ENCODE measurements at places on chromosomes 2 and 18. TPM values are rescaled to one million over a fixed set of nuclear protein-coding genes. Genes with fewer than 3 reads are reported as not detected.

Gene ZNG1B
- 95.2 TPM for total RNA-seq

Gene CCDC93
- 21.3 TPM for total RNA-seq

Gene XIRP2
- total RNA-seq = under 0.01 TPM

Gene SPHKAP
- total RNA-seq = 0.09 TPM

Gene BCS1L
- 36.4 TPM for total RNA-seq

Gene KCNIP3
- 1.6 TPM for total RNA-seq

Gene NCL
- 107 TPM for total RNA-seq

Gene FAM161A
- 2.2 TPM for total RNA-seq

Gene STK39
- 10.3 TPM for total RNA-seq

Gene CTLA4
- not detected for total RNA-seq

Gene LAMA3
- 4.9 TPM for total RNA-seq

Gene SKA1
- total RNA-seq = 0.95 TPM

Gene FLACC1
- 0.43 TPM for total RNA-seq

Gene MROH2A
- not detected for total RNA-seq

Gene SLC9A4
- total RNA-seq = not detected

Gene UBXN2A
- total RNA-seq = 9.3 TPM

Gene CBLN2
- not detected for total RNA-seq

Gene COL3A1
- total RNA-seq = 3,691 TPM

Gene OTOS
- total RNA-seq = not detected

Gene RBM44
- total RNA-seq = 0.16 TPM

Gene TUBA3E
- total RNA-seq = not detected

Gene GPD2
- 34.0 TPM for total RNA-seq

Gene HAAO
- 12.2 TPM for total RNA-seq

Gene HOXD13
- total RNA-seq = not detected

Gene PXDN
- total RNA-seq = 73.5 TPM

Gene LDLRAD4
- 0.16 TPM for total RNA-seq

Gene SCN1A
- 0.09 TPM for total RNA-seq

Gene MAP3K19
- not detected for total RNA-seq

Gene IL36B
- total RNA-seq = not detected

Gene DNAH6
- total RNA-seq = 0.17 TPM

Gene TTN
- 0.47 TPM for total RNA-seq

Gene MOGAT1
- not detected for total RNA-seq

Gene ARHGAP15
- not detected for total RNA-seq

Gene STON1
- total RNA-seq = 6.7 TPM

Gene BMP10
- total RNA-seq = not detected

Gene DPYSL5
- not detected for total RNA-seq

Gene CCT7
- total RNA-seq = 234 TPM

Gene SCN9A
- 12.1 TPM for total RNA-seq

Gene MYOM1
- total RNA-seq = 1.7 TPM

Gene FAM237A
- total RNA-seq = not detected

Gene SP140
- 0.32 TPM for total RNA-seq

Gene IL36A
- not detected for total RNA-seq

Gene APCDD1
- not detected for total RNA-seq

Gene DARS1
- total RNA-seq = 138 TPM

Gene ITGA4
- total RNA-seq = 84.8 TPM

Gene NEB
- under 0.01 TPM for total RNA-seq

Gene C2orf80
- total RNA-seq = not detected

Gene LYG1
- total RNA-seq = 0.16 TPM

Gene TNFAIP6
- total RNA-seq = 37.2 TPM

Gene TSPYL6
- total RNA-seq = not detected

Gene KCNS3
- under 0.01 TPM for total RNA-seq

Data from bronchial smooth muscle cell (primary cell).